ENCODE measurements at places on chromosomes 4 and X. TPM values are rescaled to one million over a fixed set of nuclear protein-coding genes. Genes with fewer than 3 reads are reported as not detected.

BMX gene
- polyA plus RNA-seq: not detected

TLR2 gene
- 3.0 TPM for polyA plus RNA-seq

DGAT2L6 gene
- polyA plus RNA-seq: not detected

RHOXF1 gene
- polyA plus RNA-seq: 0.30 TPM

DNA sequence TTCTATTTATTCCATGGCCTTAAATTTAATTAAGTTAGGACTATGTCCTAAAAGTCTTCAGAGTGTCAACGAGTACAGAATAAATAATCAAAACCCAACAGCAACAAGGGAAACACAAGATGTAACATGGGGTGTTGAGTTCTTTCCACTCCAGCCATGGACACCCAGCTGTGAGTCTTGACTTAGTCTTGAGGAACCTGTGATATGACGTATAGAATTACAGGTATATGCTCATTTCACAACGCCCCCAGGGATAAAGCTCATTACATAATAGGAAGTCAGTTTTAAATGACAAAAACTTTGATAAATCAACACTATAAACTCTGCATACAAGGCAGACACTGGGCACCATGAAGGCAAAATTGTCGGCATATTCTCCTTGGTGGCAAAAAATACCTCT lies 200.0 kb upstream of the CASK start:
- no peak overlapping the region for H3K4me3 ChIP-seq
- H3K4me1 ChIP-seq: peaks cover 19% of the 10 kb centered on the region
- no peak for DNase-seq
- no peaks in the 10 kb centered on the region for H3K36me3 ChIP-seq
- H3K27me3 ChIP-seq: no peaks in the 10 kb centered on the region

DNA sequence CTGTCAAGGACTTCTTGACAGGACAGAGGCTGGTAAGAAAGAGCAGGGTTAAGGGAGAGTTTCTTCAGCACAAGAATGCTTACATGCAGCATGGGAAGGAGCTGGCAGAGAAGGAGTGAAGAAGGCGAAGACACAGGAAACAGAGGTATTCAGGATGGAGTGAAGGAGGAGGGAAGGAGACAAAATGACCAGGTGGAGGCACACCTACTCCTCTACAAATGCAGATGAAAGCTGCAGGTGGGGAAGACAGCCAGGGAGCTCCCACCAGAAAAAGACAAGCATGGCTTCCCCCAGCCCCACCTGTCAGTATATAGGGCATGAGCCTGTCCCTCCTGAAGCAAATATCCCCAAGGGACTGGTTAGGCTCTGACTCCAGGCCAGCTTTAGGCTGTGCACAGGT lies 29.6 kb upstream of the NKRF start:
- peaks cover 40% of the 10 kb centered on the region for H3K36me3 ChIP-seq
- H3K4me1 ChIP-seq: no peaks in the 10 kb centered on the region
- H3K4me3 ChIP-seq: no peak overlapping the region
- H3K27ac ChIP-seq: no peak overlapping the region

DNA sequence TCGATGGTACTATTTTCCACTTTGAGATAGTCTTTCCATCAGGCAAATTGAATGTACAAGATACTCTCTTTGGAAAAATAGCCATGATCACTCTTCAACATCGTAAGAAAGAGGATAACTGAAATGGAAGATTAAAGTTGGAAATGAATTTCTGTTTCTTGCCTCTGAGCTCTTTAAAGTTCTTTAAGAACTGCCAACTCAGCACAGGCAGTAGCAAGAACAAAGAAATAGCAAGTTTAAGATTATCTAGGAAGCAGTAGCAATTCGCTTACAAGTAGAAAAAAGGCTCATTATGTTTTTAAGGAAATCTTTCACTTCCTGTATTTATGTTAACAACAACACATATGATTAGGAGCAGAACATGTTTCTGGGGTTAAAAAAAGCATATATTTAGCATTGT lies 127.6 kb downstream of the CDS1 start:
- H3K4me3 ChIP-seq: no peak overlapping the region
- no peaks in the 10 kb centered on the region for H3K27me3 ChIP-seq
- H3K4me1 ChIP-seq: no peaks in the 10 kb centered on the region
- H3K27ac ChIP-seq: no peak overlapping the region
- H3K36me3 ChIP-seq: no peaks in the 10 kb centered on the region

GRCh38 chrX:28180096-28180495 lies 198.8 kb upstream of the DCAF8L1 start:
- DNase-seq: no peak
- no peak overlapping the region for H3K27ac ChIP-seq
- no peaks in the 10 kb centered on the region for H3K36me3 ChIP-seq
- no peaks in the 10 kb centered on the region for H3K27me3 ChIP-seq
- H3K4me1 ChIP-seq: no peaks in the 10 kb centered on the region
- no peak overlapping the region for H3K4me3 ChIP-seq

- no peak for DNase-seq
- no peaks in the 10 kb centered on the region for H3K36me3 ChIP-seq
- H3K27ac ChIP-seq: no peak overlapping the region
- no peaks in the 10 kb centered on the region for H3K4me1 ChIP-seq
- H3K4me3 ChIP-seq: no peak overlapping the region
Measured at GRCh38 chrX:131895807-131896206, 127.3 kb upstream of the STK26 start.

- peak; percentile 69 for DNase-seq
- H3K36me3 ChIP-seq: no peaks in the 10 kb centered on the region
- no peak overlapping the region for H3K4me3 ChIP-seq
- H3K27me3 ChIP-seq: no peaks in the 10 kb centered on the region
Measured at GRCh38 chr4:4260185-4260751, 12.2 kb upstream of the TMEM128 start.

DNA sequence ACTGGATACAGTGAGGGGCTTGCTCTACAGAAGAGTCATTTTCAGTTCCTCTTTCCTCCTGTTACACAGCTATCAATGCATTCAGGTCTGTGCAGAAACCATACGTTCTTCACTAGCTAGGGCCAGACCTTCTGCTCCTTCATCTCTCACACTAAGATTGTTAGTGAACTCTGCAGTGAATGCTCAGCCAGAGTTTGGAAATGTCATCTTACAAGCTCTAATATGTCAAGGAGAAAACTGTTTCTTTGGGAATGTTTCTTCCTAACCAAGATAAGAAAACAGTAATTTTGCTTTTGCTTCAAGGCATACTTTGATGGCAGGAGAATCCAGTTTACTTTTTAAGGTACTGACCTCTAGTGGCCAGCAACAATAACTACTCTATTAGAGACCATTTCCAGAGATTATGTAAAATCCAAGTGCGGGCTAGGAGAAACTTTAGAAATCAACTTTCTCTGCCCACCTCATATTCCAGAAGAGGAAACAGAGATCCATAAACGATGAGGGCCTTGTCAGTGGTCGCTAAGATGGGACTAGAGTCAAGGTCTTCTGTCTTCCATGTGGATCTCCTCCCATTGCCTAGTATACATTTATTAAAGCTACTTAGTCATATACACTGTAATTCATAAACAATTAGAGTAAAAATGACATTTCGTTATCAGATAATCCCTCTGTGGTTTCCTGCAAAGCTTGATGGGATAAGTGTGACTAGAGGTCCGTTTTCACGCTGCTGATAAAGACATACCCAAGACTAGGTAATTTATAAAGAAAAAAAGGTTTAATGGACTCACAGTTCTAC lies 12.1 kb upstream of the CC2D2A start:
- no peak overlapping the region for H3K4me3 ChIP-seq
- DNase-seq: peak; percentile 38
- H3K36me3 ChIP-seq: no peaks in the 10 kb centered on the region
- H3K27me3 ChIP-seq: no peaks in the 10 kb centered on the region
- no peaks in the 10 kb centered on the region for H3K4me1 ChIP-seq

DNA sequence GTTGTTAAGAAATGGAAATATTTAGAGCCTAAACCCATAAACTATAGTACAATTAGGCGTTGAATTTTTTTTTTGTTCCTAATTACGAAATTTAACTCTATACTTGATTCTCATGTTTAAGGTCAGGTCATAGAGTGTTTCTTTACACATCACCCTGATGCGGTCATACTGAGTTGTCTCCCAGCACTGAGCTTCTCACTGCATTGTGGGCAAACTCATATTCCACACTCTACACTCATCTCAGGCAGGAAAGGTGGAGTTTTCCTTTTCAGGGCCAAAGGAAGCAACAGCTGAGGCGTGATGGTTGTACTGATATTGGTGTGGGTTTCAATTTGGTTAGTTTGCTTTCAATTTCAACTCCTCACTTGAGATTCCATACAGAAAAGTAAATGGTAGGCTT lies 75.4 kb downstream of the FAT4 start:
- no peak for DNase-seq
- H3K4me3 ChIP-seq: no peak overlapping the region
- no peaks in the 10 kb centered on the region for H3K27me3 ChIP-seq
- H3K36me3 ChIP-seq: no peaks in the 10 kb centered on the region

DNA sequence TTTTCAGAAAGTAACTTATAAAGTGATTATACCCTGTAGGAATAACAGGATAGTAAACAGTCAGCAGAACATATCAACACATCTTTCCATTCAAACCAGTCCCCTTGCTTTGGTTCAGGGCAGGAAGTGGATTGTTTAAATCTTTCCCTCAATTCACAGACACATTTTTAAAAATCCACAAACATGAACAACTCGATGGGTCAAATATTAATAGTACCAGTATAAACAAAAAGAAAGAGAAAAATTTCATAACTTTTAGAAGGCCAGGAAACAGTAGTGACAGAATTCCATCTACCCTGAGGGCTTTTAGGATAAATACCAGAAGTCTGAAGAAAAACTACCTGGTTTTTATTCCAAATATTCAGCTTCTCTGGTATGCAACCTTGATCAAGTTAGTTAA lies 1072.8 kb upstream of the PABPC4L start:
- no peak overlapping the region for H3K27ac ChIP-seq
- DNase-seq: no peak
- no peak overlapping the region for H3K4me3 ChIP-seq
- H3K36me3 ChIP-seq: no peaks in the 10 kb centered on the region

- H3K4me1 ChIP-seq: no peaks in the 10 kb centered on the region
- H3K4me3 ChIP-seq: no peak overlapping the region
- no peak for DNase-seq
- H3K27ac ChIP-seq: no peak overlapping the region
- no peaks in the 10 kb centered on the region for H3K27me3 ChIP-seq
Measured at GRCh38 chr4:61085534-61085933, 114.6 kb upstream of the ADGRL3 start.

DNA sequence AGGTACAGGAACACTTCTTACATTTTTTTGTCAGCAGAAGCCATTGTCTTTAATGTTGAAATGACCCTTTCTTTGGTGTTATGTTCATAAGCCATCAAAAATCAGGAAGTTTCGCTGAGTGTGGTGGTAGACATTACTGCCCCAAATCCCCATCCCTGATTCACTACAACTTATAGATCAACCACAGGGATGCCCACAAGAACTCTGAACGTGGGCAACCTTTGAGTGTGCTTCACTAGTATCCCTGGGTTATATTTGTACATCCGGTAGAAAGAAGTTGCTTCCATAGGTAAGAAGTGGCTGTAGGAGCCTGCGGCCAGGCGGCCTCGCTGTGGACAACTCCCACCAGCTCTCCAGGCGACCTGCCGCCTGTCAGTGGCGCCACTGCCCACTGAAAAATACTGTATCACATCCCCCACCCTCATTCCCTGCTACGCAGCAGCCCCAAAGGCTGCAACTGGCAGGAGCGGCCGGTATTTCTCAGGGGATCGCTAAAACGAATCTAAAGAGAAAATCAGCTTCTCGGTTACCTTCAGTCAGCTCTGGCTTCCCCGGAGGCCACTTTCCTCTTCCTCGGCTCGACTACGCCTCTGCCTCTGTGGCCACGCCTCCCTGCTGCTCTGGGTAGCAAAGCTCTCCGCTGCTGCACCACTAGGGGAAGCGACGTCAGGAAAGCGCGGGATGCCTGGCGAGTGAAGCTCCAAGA lies 13.9 kb upstream of the ETDC start:
- peak overlapping the region; percentile 57 for H3K4me3 ChIP-seq
- H3K4me1 ChIP-seq: peaks cover 20% of the 10 kb centered on the region
- no peaks in the 10 kb centered on the region for H3K36me3 ChIP-seq
- peak; percentile 71 for DNase-seq
- no peaks in the 10 kb centered on the region for H3K27me3 ChIP-seq

GRCh38 chrX:12292996-12293765 lies 154.9 kb downstream of the FRMPD4 start:
- no peaks in the 10 kb centered on the region for H3K36me3 ChIP-seq
- H3K27ac ChIP-seq: no peak overlapping the region
- no peak overlapping the region for H3K4me3 ChIP-seq
- no peaks in the 10 kb centered on the region for H3K4me1 ChIP-seq

GRCh38 chrX:71949844-71950445 lies 39.3 kb downstream of the NHSL2 start:
- H3K4me3 ChIP-seq: no peak overlapping the region
- H3K36me3 ChIP-seq: no peaks in the 10 kb centered on the region
- H3K27ac ChIP-seq: no peak overlapping the region
- DNase-seq: no peak
- no peaks in the 10 kb centered on the region for H3K27me3 ChIP-seq

DNA sequence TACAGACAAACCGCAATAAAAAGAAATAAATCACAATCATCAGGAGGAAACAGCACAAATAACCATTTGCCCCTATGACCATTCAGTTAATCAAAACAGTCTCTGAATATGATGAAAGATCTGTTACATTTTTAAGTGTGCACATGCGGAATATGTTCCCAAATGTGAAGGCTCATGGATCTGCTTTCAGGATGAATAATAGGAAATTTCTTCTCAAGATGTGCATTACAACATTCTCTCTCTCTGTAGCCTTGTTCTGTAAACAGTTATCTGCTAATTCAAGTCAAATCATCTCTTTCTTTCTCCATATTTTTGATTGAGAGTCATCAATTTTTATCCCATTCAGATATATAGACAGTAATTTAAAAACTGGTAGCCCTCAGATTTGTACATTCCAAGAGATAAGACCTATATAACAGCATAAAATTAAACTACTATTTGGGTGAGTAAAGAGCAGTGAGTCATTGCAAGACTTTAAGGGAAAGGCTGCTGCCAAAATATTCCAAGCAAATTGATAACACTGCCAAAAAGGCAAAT lies 433.9 kb upstream of the ATOH1 start:
- no peak overlapping the region for H3K4me3 ChIP-seq
- no peak overlapping the region for H3K27ac ChIP-seq
- DNase-seq: no peak
- no peaks in the 10 kb centered on the region for H3K4me1 ChIP-seq
- no peaks in the 10 kb centered on the region for H3K36me3 ChIP-seq

Measured in CD4-positive, alpha-beta memory T cell (primary cell).